HCT116 (cell line): ENCODE measurements at places on chromosomes 3 and 15. TPM values are rescaled to one million over a fixed set of nuclear protein-coding genes. Genes with fewer than 3 reads are reported as not detected.

DNA sequence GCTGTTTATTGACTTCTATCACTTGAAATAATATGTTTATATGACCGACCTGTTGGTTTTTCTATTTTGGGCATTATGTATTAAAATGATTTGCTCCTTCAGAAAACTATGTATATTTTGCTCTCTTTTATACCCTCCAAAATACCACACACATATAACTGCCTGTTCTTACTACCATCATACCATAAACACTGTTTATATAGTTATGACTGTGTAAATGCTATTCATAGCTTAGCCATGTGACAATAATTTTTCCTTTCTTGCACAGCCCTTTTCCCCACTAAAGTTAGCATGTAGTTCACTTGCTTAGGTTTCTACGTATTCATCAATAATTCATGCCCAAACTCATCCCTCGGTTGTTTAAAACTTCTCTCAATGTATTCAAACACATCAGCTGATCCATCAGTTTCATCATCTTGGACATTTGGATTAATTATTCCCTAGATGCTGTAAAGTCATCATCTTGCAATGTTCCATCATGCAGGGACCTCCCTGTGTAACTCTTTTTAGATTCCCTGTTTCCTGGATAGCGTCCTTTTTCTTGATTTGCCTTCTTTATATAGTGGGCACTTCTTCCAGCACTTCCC lies 8.2 kb upstream of the RYK start:
- H3K27ac ChIP-seq = no peak overlapping the region
- no peaks in the 10 kb centered on the region for H3K27me3 ChIP-seq
- H3K4me3 ChIP-seq = no peak overlapping the region
- H3K36me3 ChIP-seq = no peaks in the 10 kb centered on the region
- DNase-seq = no peak

DNA sequence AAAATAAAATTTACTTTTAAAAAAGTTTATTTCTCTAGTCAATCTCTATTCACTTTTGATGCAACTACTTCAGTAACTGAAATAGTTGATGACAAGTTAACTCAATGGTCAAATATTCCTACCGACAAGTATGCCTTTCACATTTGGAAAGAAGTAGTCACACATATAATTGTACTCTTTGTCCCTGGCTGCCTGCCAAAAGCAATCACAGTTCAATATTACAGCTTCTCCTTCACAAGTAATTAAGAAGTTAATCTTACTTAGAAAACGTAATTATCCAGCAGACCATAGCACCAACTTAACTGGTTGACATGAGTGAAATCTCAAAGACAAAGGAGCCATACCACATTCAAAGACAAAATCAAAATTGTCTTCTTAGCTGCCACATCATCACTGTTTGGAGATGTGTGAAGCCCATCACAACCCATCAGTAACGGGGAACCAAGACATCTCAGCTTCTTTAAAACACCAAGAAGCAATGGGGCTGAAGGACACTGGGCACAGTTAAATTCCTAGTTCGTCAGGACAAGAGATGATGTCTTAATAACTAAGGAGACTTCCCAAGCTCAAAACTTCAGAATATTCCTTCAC lies 86.1 kb downstream of the PLCH1 start:
- no peak for DNase-seq
- no peaks in the 10 kb centered on the region for H3K36me3 ChIP-seq
- no peaks in the 10 kb centered on the region for H3K4me1 ChIP-seq
- H3K4me3 ChIP-seq = no peak overlapping the region

DNA sequence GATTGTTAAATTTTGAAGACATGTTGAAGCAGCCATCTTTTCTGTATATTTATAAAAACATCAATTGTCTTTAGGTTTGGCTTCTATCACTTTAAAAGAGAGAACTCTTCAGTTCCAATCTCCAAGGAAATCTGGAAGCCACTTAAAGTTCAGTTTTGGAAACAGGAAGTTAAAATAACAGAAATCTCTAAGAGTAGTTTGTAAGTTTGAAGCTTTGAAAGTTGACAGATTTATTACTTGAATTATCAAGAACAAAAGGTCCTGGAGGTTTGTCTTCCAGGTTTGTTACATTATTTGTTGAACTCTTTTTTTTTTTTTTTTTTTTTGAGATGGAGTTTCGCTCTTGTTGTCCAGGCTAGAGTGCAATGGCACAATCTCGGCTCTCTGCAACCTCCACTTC lies 30.0 kb downstream of the RNF111 start:
- H3K27ac ChIP-seq = no peak overlapping the region
- DNase-seq = no peak
- no peaks in the 10 kb centered on the region for H3K27me3 ChIP-seq
- 0 out of 2 replicates have a peak, but pooled peaks cover 2% of the 10 kb centered on the region for H3K36me3 ChIP-seq
- no peak overlapping the region for H3K4me3 ChIP-seq

GRCh38 chr3:52218937-52219650 lies 6.4 kb downstream of the TLR9 start:
- DNase-seq = no peak
- no peak overlapping the region; the same call in 1 of the 2 replicates for H3K27ac ChIP-seq
- peaks cover 4% of the 10 kb centered on the region for H3K36me3 ChIP-seq
- H3K27me3 ChIP-seq = no peaks in the 10 kb centered on the region

DNA sequence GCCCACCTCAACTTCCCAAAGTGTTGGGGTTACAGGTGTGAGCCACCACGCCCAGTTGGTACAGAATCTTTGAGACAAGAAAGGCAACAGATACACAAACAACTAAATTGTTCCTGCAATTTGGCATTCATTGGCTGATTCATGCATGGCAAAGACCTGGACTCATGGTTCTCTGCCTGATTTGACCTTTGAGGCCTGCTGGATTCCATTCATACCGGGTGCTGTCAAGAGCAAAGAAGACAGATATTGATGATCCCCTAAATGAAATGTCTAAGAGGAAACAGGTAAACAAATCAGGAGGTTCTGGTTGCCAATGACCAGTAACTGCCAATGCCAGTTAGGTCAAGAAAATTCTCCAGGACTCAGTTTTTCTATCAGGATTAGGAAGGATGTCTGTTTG lies 43.9 kb upstream of the RAD18 start:
- H3K27me3 ChIP-seq = no peaks in the 10 kb centered on the region
- H3K4me1 ChIP-seq = no peaks in the 10 kb centered on the region
- DNase-seq = no peak
- H3K27ac ChIP-seq = no peak overlapping the region
- H3K36me3 ChIP-seq = no peaks in the 10 kb centered on the region
- H3K4me3 ChIP-seq = no peak overlapping the region

GRCh38 chr3:24047513-24047912 lies 102.4 kb downstream of the NR1D2 start:
- no peak overlapping the region for H3K4me3 ChIP-seq
- H3K36me3 ChIP-seq = no peaks in the 10 kb centered on the region
- peak overlapping the region; percentile 62; the same call in 1 of the 2 replicates for H3K27ac ChIP-seq
- no peaks in the 10 kb centered on the region for H3K27me3 ChIP-seq
- DNase-seq = no peak

- DNase-seq = no peak
- no peak overlapping the region for H3K4me3 ChIP-seq
- no peaks in the 10 kb centered on the region for H3K36me3 ChIP-seq
Measured at GRCh38 chr15:73009066-73010056, 42.9 kb upstream of the NEO1 start.

GRCh38 chr3:150180334-150180733 lies 209.6 kb upstream of the PFN2 start:
- no peak for DNase-seq
- no peaks in the 10 kb centered on the region for H3K27me3 ChIP-seq
- H3K27ac ChIP-seq = no peak overlapping the region
- H3K4me1 ChIP-seq = peaks cover 5% of the 10 kb centered on the region; the same call in 1 of the 2 replicates

DNA sequence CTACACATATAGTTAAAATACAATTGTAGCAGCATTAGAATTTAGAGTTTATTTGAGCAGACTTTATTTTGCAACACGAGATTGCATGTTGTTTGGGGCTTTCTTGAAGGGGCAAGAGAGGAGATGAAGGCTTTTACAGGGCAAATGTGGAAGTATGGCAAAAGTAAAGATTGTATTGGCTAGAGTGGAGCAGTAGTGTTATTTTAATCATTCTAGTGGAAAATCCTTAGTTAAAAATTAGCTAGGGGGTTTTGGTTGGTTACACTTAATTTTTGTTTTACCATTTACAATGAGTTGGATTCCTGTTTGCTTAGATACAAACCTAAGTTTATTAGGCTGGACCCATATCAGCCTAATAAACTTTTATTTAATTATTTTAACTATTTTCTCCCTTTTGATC lies 4.6 kb downstream of the OR5H15 start:
- no peaks in the 10 kb centered on the region for H3K4me1 ChIP-seq
- no peak overlapping the region for H3K27ac ChIP-seq
- no peak for DNase-seq

- no peaks in the 10 kb centered on the region for H3K36me3 ChIP-seq
- no peak for DNase-seq
- H3K4me1 ChIP-seq = no peaks in the 10 kb centered on the region
- H3K27me3 ChIP-seq = no peaks in the 10 kb centered on the region
Measured at GRCh38 chr3:4174791-4175190, 128.4 kb upstream of the SETMAR start.

The PLA2G4F gene
- 0.05 TPM for total RNA-seq
